ENCODE measurements at places on chromosomes 3 and 15. TPM values are rescaled to one million over a fixed set of nuclear protein-coding genes. Genes with fewer than 3 reads are reported as not detected.

GOLGA8K gene
- 1.9 TPM for total RNA-seq

HEMK1 gene
- 10.0 TPM for total RNA-seq

DNA sequence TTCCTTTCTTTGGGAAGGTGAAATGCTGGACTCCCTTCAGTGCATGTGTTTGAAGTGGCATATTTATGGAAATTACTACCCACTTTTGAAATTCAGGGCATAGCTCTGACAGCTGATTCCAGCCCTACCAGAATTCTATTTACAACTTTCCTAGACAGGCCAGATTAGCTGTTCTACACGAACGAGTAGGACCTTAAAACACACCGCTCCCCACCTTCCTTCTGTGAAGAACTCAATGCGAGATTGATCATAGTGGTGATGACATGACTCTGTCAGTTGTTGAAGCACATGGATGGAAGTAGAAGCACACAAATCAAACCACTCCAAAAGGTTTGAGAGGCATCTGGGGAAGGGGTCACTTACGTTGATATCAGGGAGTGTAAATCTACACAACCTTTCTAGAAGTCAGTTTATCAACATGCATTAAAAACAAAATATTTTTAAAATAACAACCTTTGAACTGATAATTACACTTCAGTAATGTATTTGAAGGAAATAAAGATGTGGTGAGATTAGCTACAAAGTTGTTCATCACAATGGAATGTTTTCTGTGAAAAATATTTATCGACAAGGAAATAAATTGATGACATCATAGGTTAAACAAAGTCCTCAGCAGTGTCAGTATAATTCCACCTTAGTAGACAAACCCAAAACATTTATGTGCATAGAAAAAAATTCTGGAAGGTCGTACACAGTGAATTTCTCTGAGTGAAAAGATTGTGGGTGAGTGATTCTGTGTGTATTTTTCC is 29.8 kb downstream of the RARB start:
- no peak for DNase-seq

DNA sequence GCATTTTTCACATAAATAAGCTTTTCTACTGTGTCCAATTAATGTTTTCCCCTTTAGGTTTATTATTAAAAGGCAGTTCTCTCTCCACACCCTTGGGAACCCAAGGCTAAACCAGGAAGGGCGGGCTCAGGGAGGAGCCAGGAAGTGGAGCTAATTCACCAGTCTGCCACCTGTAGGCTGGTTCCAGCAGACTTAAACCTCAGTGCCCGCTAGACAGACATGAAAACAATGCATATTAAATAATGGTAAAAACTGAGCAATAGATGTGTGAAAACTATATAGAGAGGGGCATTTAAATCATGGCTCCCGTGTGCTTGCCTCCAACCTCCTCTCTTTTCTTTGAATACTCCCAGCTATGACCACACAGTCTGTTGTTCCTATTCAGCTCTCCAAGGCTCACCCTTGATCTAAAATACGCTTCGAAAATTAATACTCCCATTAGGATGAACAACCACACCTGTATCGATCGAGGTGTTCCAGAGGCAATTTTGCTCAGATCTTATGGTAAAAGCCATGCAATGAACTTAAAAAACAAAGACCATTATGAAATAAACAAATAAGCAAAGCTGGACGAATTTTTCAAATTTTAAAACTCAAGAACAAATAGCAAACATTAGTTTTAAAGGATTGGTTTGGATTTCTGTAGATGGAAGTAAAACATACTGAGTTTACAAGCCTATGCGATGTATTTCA is 253.3 kb downstream of the TJP1 start:
- peak; percentile 29 for DNase-seq

GRCh38 chr3:139676108-139676507 is 1.7 kb downstream of the NMNAT3 start:
- DNase-seq, result no peak

- DNase-seq, result no peak
Measured at GRCh38 chr3:88298189-88298588, 148.4 kb downstream of the C3orf38 start.

DNA sequence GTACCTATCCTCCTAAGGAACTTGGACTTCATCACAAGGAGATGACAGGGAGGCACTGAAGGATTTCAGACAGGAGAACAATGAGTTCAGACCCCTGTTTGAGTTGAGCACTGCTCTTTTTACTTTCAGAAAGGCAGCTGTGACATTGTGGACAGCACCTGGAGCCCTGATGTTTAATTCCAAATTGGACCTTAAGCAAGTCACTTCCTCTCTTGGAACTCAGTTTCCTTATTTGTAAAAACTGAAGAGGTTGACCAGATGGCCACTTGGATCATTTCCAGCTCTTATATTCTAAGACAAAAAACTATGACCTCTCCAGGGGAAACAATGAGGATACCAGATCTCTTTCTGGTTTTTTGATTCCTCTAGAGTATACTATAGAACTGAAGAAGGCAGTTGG is 34.1 kb upstream of the SMAD3 start:
- DNase-seq, result no peak

- DNase-seq, result no peak
Measured at GRCh38 chr3:28940994-28941393, 339.9 kb upstream of the RBMS3 start.

SLITRK3 gene
- not detected for total RNA-seq

GRCh38 chr3:136546720-136547119 is 205.5 kb downstream of the STAG1 start:
- peak; percentile 33 for DNase-seq

GRCh38 chr3:195849322-195850074 is 37.8 kb upstream of the MUC4 start:
- peak; percentile 56 for DNase-seq

CKMT1B gene
- total RNA-seq, result not detected

DNA sequence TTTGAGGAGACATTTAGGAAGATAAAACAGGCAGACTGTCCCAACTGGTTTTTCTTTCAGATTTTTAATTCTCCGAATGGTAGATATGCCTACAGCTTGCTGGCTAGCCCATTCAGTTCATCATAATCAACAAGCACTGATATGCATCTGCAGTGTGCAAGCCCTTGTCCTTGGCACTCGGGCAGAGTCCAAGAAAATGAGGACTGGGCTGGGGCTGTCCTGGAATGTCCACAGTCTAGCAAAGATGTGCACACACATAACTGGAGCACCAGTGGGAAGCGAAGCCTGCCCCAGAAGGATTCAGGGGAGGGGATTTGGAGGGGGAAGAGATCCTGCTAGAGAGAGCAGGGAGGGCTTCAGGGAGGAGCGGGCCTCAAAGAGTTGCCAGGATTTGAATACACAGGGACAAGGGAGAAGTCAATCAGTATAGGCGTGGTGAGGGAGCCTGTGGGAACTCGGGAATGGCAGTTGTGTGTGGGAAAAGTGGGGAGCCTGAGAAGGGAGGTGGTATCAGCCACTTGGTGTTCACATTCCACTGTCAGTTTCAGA is 8.7 kb downstream of the FAH start:
- DNase-seq, result no peak

TGM5 gene
- total RNA-seq, result under 0.01 TPM

- no peak for DNase-seq
Measured at GRCh38 chr3:86229086-86229774, 761.7 kb downstream of the VGLL3 start.

LTK gene
- 1.6 TPM for total RNA-seq

DNA sequence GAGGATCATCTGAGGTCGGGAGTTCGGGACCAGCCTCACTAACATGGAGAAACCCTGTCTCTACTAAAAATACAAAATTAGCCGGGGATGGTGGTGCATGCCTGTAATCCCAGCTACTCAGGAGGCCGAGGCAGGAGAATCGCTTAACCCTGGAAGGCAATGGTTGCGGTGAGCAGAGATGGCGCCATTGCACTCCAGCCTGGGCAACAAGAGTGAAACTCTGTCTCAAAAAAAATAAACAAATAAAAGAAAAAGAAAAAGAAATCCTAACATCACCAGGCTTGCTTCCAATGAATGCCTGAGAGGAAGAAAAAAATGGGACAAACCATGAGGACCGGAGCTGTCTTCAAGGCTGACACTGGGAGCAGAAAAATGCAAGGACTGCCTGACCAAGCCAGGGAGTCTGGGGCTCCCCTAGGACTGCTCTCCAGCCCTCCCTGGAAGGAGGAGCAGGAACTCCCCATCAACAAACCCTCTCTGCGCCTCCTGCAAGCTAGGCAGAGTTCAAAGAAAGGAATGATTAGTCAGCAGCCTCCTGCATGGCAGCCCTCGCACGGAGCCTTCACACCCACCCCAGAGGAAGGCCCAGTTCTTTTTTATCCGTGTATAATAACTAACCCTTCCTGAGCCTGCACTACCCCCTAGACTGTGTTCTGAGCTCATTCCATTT is 55.4 kb downstream of the NUP210 start:
- no peak for DNase-seq

ASB14 gene
- total RNA-seq, result not detected

DNA sequence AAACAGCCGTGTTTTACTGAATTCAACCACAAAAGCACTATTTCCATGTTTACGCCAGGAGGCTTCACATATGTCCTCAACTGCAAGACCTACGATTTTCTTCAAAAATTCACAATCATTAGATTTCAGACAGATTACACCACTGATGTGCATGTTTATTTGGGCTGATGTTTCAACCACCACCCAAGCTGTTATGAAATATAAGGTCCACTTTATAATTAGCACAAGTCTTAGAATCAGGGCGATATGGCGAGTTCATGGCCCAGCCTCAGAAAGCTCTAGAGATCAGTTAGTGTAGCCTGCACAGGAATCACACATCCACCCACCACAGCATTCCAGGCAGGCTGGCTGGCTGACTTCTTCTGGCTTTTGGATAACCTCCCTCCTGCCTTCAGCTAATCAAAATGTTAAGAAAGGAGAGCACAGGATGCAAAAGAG is 15.4 kb downstream of the SH3BP5 start:
- no peak for DNase-seq

GRCh38 chr3:43770426-43771103 is 79.8 kb downstream of the ABHD5 start:
- peak; percentile 76 for DNase-seq

GRCh38 chr15:84938726-84939125 is 42.9 kb upstream of the PDE8A start:
- no peak for DNase-seq

SLC6A20 gene
- under 0.01 TPM for total RNA-seq

FHIT gene
- total RNA-seq, result 4.8 TPM

ATP8B4 gene
- 141 TPM for total RNA-seq

HIGD2B gene
- total RNA-seq, result under 0.01 TPM

- no peak for DNase-seq
Measured at GRCh38 chr3:112646623-112647022, 5.7 kb upstream of the CCDC80 start.

DNA sequence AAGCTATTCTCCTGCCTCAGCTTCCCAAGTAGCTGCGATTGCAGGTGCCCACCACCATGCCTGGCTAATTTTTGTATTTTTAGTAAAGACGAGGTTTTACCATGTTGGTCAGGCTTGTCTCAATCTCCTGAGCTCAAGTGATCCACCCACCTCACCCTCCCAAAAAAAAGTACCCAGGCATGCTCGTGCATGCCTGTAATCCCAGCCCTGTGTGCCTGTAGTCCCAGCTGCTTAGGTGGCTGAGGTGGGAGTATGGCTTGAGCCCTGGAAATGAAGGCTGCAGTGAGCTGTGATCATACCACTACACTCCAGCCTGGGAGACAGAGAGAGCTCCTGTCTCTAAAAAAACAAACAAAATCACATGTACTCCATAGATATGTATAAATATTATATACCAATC is 176.5 kb downstream of the SOX2 start:
- no peak for DNase-seq

- DNase-seq, result peak; percentile 86
Measured at GRCh38 chr3:196643201-196643749, 3.8 kb downstream of the NRROS start.

OSBPL10 gene
- total RNA-seq, result 0.81 TPM

- DNase-seq, result no peak
Measured at GRCh38 chr3:71317749-71318457, 265.6 kb downstream of the FOXP1 start.

- no peak for DNase-seq
Measured at GRCh38 chr3:46168583-46169345, 39.3 kb downstream of the CCR1 start.

CRABP1 gene
- 1.3 TPM for total RNA-seq

GRCh38 chr3:39485547-39485946 is 18.1 kb downstream of the MOBP start:
- no peak for DNase-seq
